ENCODE measurements at places on chromosomes 1 and 21. TPM values are rescaled to one million over a fixed set of nuclear protein-coding genes. Genes with fewer than 3 reads are reported as not detected.
A peak's percentile ranks its signal among the peaks of the same experiment; 100 is the strongest.

DNA sequence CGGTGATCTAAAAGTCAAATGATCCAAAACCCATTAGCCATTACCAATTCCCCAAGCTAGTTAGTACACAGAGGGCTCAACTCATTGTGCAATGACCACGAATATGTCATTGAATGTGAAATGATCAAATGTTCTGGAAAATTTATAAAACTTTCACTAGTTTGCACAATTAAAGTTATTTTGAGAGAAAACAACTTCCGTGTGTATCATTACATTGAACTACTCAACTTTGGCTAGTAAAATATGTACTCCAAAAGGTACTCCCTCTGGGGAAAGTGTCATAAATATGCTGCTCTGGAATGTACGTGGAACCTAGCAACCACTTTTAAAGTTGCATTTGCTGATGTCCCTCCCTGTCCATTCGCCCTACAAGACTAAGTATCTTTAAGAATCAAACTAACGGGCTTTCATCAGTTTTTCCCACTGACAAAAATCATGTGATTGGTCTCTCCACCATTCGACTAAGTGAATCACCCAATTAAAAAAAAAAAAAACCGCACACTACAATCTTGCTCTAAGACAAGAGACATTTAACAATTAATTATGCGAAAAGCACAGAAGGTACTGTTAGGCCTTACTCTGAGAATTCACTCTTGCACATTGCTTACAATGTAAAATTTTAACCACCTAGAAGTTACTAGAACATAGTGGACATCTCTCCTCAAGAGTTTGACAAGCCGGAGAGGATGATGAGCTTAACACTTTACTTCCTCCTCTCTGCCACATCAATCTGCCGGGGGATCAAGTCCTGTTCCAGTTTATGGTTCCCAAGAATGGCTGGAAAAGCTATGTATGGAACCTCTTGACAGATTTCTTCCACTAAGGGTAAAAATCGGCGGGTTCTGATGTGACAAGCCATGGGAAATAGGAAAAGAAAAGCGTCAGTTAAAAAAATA, 1.2 kb downstream of the ACBD3 start:
- no peak for DNase-seq

- no peak for DNase-seq
Observed at GRCh38 chr1:93723110-93723509, 41.5 kb upstream of the BCAR3 start.

GRCh38 chr1:37817481-37817880, 9.5 kb upstream of the YRDC start:
- no peak for DNase-seq

DNA sequence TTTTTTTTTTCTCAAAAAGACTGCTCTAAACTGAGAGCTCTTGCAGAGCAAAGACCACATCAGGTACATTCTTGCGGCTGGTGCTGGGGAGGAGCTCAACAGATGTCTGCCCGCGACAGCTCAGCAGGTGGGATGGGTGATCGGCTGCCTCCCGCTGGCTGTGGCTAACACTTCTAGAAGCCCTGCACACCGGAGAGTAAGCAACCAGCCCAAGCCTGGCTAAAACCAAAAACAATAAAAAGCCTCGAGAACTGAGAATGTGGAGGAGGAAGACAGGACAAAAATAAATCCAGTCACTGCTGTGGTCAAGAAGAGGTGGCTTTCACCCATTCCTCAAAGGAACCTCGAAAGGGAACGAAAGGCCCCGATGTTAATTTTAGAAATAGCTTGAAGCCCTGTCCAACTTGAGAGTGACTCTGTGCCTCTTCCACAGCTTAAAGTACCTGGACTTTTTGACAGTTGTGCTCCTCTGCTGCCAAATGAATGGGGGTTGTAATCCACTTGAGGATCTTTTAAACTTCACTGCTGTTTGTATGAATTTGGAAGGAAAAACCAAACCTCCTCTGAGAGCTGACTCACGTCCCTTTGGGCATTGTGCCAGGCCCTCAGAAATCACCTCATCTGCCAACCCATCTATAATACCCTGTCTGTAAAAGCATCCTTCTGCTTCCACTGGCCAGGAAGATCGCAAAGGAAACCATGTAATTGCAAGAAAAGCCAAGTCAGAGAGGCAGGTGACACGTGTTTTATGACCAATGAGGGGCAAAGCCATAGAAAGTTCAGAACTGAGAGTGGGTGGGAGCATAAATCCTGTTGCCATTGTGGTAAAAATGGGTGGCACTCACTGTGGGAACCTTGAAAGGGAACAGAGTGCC, 78.6 kb downstream of the KCNN3 start:
- no peak for DNase-seq

- no peak for DNase-seq
Observed at GRCh38 chr1:239457491-239458143, 71.2 kb downstream of the CHRM3 start.

- no peak for DNase-seq
Observed at GRCh38 chr1:148355976-148356375, 127.1 kb downstream of the PPIAL4G start.

DNA sequence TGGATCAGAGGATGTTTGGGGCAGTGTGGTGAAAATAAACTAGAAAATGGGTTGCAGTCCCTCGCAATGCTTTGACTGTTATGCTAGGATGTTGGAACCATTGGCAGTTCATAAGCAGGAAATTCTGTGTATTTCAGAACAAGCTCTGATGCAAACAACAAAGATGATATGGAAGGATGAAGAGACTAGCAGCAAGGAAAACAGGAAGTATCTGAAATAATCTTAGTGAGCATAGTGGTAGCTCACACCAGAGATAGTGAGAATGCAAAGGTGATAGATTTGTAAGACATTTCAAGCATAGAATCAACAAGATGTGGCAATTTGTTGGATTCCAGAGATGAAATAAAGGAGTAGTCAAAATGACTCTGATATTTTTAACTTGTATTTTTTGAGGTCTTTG, 11.1 kb upstream of the RCC1 start:
- DNase-seq, result no peak

DNA sequence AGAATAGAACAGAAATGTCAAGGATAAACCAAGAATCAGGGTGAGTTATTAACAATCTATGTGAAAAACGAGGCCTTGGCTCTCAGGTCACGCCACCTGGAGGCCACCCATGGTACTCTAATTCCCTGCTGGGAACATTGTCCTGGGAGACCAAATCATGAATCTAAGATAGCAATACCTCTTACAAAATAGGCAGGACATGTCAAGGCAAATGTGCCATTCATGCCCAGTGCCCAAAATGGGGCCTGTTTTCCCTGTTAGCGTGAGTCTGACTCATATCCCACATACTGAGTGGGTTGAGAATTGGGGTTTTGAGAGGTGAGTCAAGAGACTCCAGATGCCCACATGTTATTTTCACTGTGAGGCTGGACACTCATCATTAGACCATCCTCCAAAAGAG, 380.8 kb downstream of the HHIPL2 start:
- DNase-seq, result no peak

- no peak for DNase-seq
Observed at GRCh38 chr1:111192074-111192473, 8.4 kb downstream of the DENND2D start.

DNA sequence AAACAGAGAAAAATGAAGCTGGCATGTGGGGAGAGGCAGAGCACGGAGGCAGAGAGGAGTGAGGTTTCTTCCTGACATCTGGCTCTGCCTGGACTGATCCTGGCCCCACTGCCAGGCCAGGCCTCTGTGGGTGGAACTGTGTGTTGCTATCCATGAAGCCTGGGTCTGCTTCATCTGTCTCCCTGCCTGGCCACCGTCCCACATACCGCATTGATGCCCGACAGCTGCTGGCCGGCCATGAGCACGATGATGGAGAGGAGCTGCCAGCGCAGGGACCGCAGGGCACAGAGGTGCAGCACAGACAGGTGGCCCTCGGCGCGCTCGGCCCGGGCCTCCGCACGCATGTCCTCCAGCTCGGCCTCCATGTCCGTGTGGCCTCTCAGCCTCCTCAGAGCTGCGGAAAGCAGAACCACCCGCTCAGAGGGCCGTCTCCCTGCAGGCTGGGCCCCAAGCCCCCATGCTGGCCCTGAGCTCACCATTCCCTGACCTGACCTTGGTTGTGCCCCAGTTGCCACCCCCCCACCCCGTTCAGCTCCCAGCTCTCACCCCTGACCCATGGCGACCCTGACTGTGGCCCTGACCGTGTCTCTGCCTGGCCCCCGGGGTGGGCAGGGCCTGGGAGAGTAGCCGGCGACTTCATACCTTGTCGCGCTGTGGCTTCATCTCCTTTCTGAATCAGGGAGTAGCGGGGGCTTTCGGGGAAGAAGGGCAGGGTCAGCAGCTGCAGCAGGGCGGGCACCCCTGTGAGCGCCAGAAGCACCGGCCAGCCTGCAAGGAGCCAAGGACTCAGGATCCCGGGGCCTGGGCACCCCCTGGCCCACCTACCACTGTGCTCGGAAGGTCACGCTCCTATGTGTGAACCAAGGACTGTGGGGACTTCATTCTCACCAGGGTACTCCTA, 11.5 kb downstream of the SLC2A7 start:
- no peak for DNase-seq

DNA sequence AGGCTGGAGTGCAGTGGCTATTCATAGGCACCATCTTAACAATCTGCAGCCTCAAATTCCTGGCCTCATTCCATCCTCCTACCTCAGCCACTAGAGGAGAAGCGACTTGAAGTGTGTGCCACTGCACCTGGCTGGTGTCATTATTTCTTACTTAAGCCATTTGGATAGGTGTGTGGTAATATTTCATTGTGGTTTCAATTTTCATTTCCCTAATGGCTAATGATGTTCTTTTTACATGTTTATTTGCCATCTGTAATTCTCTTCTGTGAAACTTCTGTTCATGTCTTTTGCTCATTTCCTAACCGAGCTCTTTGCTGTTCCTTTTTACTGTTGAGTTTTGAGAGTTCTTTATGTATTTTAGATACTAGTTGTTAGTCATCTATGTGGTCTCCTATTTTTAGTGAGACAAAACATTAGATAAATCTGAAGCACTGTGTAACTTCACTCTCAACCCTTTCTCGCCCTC, 66.8 kb downstream of the SLC27A3 start:
- DNase-seq, result no peak

DNA sequence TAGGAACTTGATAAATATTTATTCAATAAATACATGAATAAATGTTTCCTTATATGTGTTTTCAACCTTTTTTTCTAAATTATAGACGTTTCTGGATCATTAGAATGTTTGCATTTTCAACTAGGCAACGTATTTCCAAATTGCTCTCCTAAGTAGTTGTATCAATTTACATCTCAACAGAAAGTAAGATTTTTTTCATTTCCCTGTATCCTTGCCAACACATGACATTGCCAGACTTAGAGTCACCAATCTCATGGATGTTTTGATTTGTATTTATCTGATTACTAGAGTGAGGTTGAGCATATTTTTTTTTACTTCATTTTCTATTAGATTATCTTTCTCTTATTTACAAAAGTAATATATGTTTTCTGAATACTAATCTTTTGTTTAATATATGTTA, 22.2 kb upstream of the SMG7 start:
- no peak for DNase-seq

GRCh38 chr1:161069731-161070270, at the start of gene ARHGAP30:
TSS of gene ARHGAP30 (minus strand) at chr1:161069891. CDS start at chr1:161069624, 267 bp downstream.
- DNase-seq, result peak; percentile 67

CFHR1 gene
- total RNA-seq, result 2.3 TPM

LBR gene
- total RNA-seq, result 81.0 TPM

PLD5 gene
- 0.13 TPM for total RNA-seq

CFAP74 gene
- total RNA-seq, result 0.83 TPM

TYW3 gene
- total RNA-seq, result 17.2 TPM

FYB2 gene
- 4.0 TPM for total RNA-seq

PRAMEF9 gene
- not detected for total RNA-seq

IRF6 gene
- total RNA-seq, result 102 TPM

ANGPTL7 gene
- 1.4 TPM for total RNA-seq

TSPAN2 gene
- 22.0 TPM for total RNA-seq

DUSP12 gene
- total RNA-seq, result 21.9 TPM

FCRLB gene
- 3.9 TPM for total RNA-seq
